ENCODE measurements at places on chromosomes 2 and 18.
A peak's percentile ranks its signal among the peaks of the same experiment; 100 is the strongest.

GRCh38 chr18:9884532-9885140 lies 1.1 kb upstream of the TXNDC2 start:
- DNase-seq = no peak

GRCh38 chr2:24469148-24469650 lies 21.9 kb upstream of the NCOA1 start:
- DNase-seq = no peak

GRCh38 chr2:45435316-45435715 lies 175.8 kb downstream of the SRBD1 start:
- DNase-seq = no peak

DNA sequence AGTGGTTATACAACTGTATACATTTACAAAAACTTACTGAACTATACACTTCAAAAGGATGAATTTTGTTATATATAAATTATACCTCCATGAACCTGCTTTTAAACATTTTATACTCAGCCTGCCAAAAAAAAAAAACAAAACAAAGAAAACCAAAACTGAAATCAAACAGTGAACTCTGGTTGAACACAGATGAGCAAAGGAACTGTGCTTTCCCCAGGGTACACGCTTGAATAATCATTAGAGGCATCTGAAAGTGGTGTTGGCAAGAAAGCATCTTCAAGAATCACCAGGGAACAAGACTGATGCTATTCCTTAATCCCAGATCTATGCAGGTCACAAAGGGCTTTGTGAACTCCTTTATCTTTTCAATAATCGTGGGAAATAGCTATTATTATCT lies 77.0 kb upstream of the LYPD1 start:
- no peak for DNase-seq

GRCh38 chr2:128667391-128667790 lies 348.7 kb upstream of the HS6ST1 start:
- no peak for DNase-seq

DNA sequence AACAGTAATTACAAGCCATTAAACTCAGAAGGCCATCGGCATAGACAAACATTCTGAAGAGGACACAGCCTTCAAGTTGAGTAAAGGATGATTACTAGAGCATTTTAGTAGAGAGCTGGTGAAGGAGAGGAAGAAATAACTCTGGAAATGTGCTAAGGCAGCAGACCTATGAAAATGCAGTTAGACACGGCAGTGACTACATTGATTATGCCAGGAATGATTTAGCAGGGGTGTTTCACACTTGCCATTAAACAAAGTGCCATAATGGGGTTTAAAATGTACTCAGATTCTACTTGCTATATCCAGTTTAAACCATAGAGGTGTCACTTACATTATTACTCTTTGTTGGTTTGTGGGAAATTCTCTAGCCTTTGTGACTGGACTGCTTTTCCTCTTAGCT lies 372.3 kb downstream of the CPS1 start:
- DNase-seq = no peak

DNA sequence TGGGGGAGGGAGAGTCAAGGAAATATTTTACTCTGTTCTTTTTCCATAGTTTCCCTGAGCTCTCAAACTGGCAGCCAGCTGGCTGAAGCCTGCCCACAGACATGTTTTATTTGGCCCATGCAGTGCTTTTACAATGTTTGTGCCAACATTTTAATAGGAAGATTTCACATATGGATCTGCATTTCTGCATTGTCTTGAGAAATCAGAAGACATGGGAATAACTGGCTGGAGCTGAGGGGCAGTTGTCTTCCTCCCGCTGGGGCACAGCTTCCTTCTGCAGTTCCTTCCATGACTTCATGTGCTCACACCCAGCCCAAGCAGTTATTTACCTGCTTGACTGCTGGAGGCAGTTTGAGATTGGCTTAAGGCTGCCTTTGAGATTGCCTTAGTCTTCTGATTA lies 74.4 kb downstream of the PLCL1 start:
- DNase-seq = no peak

- DNase-seq = peak; percentile 69
Observed at GRCh38 chr2:12716032-12716281, 779 bp upstream of the TRIB2 start.

- no peak for DNase-seq
Observed at GRCh38 chr2:74632209-74632938, 15.8 kb downstream of the M1AP start.

GRCh38 chr2:129482626-129483025 lies 496.8 kb upstream of the RAB6C start:
- no peak for DNase-seq

DNA sequence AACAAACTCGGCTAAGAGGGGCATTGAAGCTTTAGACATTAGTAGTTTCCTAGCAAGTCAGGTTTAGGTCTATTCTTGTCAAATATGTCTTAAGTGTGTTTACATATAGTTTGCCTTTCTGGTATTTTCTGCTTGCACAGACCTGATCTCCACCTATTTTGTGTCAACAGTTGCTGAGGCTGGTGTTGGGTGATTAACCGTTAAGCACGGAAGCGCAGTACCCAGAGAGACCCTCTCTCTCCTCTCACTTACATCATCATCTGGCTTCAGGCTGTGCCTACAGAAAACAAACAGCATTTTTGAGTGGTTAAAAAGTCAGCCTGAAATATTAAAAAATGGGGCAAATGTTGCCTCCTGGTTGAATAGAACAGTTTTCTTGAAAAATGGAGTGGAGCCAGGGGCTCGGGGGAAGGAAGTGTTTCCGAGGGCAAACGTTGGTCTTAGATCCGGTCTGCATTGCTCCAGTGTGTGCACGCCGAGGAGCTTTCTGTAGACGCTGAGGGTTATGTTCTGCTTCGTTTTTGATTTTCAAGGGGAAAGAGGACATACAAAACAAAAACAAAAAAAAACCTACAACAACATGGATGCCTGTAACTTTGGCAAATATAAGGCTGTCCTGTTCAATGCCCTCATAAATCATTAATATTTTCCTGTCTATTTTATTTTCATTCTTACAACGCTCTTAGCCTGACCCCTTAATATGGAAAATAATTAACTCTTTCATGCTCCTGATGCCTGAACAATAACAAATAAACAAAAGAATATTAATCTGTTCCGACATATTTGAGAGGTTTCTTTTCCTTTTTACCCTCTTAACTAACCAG lies 120.8 kb downstream of the MEIS1 start:
- no peak for DNase-seq

DNA sequence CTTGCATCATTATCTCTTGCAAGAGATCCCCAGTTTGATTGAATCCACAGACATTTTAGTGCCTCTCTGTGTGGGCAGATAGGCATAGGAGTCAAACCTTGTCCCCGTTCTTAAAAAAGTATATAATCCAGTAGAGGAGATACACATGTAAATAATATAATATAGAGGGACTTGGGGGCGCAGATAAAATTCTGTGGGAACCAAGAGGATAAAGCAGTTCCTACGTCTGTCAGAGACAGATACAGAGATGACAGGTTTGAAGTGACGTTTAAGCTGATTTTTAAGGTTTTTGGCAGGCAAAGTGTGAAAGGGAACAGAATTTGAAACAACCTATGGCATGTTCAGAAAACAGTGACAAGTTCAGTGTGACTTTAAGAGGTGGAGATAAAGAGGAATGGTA lies 63.1 kb downstream of the CAB39 start:
- no peak for DNase-seq

DNA sequence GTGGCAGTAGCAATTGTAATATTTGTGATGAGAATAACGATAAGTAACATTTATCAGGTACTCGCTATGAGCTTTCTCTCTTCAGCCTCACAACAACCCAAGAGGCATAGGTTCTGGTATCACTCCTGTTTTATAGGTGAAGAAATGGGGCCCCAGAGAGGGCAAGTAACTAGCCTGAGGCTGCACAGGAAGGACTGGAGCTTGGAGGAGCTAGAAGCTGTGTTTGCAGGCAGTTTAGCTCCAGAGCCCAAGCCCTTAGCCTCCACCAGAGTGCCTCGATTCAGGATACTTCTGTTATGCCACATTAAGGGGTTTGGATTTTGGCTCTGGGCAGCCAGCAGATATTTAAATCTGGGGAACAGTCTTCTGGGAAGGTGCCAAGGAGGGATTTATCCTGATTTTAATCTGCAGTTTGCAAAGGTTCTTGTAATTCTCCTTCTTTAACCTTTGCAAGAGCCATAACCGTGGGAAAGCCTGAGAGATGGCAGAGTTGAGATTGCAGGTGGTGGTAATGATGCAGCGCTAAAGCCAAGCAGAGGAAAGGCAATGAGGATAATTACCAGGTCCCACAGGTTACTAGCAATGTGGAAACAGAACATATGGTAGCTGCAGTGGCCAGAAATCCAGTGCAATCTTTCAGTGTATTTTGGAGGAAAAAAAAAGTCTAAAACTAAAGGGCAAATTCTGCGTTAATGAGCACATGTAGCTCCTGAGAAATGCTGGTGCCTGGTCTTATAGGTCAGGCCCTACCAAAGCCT lies 9.1 kb downstream of the MOCOS start:
- DNase-seq = no peak

DNA sequence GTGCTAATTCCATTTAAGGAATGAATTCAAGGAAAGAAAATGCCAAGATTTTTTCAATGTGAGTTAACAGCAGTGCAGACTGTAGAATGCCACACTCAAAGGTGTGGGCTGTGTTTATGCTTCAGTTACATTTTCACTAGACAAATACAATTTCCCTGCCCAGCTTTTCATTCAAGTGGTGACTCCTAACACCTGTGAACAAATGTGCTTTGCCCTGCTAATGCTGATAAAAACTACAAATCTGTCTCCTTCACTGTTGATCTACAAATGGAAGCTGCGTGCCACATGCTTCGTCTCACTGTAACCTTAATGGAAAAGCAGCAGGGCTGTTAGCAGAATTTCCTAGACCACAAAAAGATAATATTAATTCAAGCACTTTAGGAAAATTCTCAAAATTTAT lies 19.8 kb upstream of the TCF4 start:
- DNase-seq = no peak

DNA sequence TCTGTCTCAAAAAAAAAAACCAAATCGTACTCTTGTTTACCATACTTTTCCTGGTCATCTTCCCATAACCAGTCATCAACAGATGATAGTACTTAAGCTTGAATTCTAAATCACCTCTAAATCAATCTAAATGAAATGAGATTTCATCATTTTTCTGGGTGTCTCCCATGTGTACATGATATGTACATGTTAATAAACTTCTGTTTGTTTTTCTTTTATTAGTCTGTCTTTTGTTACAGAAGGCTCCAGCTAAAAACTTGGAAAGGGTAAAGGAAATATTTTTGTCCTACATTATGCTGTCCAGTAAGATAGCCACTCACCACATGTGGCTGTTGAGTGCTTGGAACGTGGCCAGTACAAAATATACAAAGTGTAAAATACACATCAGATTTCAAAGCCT lies 78.7 kb upstream of the MSH6 start:
- DNase-seq = no peak

GRCh38 chr2:170335351-170335750 lies 157.4 kb downstream of the MYO3B start:
- no peak for DNase-seq

- DNase-seq = no peak
Observed at GRCh38 chr18:9706081-9706935, 1.8 kb upstream of the RAB31 start.

DNA sequence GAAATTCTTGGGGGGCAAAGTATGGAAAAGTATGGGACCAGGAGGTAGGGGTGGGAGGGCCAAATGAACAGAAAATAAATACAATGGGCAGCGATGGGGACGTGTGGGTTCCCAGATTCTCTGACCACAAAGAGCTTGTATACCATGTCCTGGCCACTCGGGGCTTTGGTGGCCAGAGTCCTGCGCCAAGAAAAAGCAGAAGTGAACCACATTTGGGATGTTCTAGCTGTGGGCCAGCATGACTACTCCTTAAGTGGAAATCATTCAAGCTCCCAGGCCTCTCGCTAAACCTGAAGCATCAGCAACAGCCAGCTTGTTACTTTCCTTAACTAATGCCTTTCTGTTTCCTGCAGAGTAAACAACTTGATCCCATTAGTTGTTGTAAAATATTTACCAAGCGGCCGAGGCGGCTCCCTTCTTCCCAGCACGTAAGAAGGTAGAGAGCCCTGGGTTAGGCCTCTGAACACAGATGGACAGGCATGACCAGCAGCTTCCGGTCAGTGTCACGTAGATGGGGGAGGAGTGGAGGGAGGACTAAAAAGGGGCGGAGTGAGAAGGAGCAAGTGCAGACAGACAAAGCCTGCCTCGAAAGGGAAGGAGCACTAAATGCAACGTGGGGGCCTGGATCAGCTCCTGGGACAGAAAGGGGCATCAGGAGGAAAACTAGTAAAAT lies 88.2 kb downstream of the GALNT14 start:
- no peak for DNase-seq

DNA sequence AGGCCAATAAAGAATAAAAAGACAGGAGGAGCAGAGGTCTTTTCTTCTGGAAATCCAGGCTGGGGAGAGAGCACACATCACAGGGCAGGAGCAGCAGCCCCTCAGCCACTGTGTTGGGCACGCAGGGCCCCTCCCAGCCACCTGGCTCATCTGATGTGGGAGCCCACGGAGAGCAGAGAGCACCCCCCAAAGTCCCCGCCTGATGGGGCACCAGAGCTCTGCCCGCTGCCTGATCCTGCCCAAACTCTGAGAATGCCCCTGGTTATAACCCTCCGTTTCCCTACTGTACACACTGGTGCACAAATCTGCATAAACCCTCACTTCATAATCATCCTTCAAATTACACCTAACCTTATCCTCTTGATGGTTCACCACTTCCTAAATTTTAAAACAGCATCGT lies 111.3 kb downstream of the HDAC4 start:
- DNase-seq = no peak

- DNase-seq = no peak
Observed at GRCh38 chr2:165572151-165572550, 102.7 kb downstream of the CSRNP3 start.

- DNase-seq = no peak
Observed at GRCh38 chr2:8312861-8313830, 368.7 kb upstream of the ID2 start.

GRCh38 chr18:55095584-55095983 lies 136.3 kb upstream of the CCDC68 start:
- no peak for DNase-seq

DNA sequence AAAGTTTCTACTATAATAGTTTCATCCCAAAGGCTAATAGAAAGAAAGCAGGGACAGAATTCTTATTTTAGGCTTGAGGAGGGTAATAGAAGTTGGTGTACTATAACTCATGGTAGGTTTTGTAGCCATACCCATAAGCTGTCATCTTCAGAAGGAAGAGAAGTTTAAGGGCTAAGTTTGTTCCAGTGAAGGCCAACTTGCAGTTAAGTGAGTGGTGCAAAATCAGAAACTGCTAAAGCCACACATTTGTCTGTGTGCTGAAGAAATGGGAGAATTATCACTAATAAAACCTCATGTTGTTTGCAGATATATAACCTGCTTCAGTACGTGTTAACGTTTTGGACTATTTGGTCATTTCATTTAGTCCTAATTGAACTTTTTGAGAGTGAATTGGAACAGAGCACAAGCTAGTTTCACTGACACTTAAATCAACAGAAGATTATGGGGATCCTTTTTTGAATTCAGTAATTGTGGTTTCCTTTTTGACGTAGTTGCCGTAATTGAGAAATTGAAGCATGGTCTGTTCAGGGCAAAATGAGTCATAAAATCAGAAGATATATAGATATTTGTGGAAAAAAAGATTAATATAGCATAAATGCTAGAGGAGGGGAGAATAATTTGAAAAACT lies 69.1 kb downstream of the PHLPP1 start:
- DNase-seq = no peak
